ENCODE measurements at places on chromosomes 2 and 18.
A peak's percentile ranks its signal among the peaks of the same experiment; 100 is the strongest.

DNA sequence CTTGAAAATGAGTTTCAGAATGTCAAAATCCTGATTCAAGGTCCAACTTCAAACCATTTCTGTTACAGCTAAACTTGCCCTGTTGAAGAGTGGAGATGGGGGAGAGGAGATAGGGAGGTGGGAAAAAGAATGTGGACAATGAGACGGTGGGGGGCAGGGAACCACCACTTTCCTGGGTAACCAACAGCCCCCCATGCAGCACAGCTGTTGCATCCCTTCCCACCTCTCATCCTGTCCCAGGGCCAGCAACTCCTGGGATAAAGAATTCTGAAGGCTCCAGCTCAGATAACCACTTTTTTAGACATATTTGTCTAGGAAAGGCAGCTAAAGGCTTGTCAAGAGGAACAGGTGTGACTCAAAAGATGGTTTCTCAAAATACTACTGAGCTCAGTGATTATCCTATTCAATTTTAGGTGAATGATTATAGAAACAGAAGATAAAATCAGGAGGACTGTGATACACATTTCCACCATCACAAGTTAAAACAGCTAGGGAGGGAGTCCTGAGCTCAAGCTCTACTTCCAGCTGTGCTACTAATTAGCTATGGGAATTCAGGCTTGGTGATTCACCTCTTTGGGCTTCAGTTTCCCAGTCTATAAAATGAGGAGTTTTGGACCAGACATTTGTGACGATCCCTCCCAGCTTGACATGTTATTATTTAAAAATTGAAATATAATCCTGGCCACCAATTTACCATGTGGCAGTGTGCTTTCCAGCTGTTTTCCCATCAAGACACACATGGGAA, 36.3 kb downstream of the HDHD2 start:
- DNase-seq = peak; percentile 80

GRCh38 chr18:27707201-27707600, 469.7 kb downstream of the CDH2 start:
- no peak for DNase-seq

- no peak for DNase-seq
Observed at GRCh38 chr2:157325786-157326185, at the start of gene ERMN. ERMN (minus strand) TSS chr2:157325824; CDS start chr2:157325642, 182 bp downstream.

GRCh38 chr2:16048466-16048865, 108.1 kb downstream of the MYCN start:
- DNase-seq = no peak

GRCh38 chr2:5695654-5696403, 3.6 kb downstream of the SOX11 start:
- DNase-seq = peak; percentile 74

- no peak for DNase-seq
Observed at GRCh38 chr2:98935777-98936352, at the start of gene CRACDL. CRACDL (minus strand) TSS chr2:98936225; CDS start chr2:98846800, 89,425 bp downstream.

DNA sequence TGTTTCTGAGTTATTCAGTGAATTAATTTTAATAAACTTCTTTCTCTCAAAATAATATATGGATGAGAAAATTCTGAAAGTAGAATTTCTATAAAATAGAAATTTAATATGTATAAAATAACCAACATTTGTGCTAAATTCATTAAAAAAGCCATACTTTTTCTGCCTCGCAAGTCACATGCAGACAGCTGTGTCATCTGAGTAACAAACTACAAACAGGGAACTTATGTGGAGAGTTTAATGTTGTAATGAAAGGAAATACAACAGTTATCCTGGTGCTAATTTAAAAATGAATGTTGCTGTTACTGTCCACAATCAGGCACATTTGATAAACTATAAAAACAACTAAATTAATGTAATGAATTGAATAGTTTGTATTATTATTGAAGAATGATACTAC, 22.2 kb downstream of the RMDN2 start:
- DNase-seq = no peak

DNA sequence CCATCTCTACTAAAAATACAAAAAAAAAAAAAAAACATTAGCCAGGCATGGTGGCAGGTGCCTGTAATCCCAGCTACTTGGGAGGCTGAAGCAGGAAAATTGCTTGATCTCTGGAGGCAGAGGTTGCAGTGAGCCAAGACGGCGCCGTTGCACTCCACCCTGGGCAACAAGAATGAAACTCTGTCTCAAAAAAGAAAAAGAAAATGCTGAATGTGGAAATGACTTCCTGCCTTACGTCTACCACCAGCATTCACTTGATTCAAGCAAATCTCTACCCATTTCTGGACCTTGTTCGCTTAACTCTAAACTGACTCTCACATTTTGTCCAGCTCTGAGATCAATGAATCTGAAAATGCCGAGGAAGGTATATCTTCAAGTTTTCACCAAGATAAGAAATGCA, 825.3 kb downstream of the TRIB2 start:
- no peak for DNase-seq

DNA sequence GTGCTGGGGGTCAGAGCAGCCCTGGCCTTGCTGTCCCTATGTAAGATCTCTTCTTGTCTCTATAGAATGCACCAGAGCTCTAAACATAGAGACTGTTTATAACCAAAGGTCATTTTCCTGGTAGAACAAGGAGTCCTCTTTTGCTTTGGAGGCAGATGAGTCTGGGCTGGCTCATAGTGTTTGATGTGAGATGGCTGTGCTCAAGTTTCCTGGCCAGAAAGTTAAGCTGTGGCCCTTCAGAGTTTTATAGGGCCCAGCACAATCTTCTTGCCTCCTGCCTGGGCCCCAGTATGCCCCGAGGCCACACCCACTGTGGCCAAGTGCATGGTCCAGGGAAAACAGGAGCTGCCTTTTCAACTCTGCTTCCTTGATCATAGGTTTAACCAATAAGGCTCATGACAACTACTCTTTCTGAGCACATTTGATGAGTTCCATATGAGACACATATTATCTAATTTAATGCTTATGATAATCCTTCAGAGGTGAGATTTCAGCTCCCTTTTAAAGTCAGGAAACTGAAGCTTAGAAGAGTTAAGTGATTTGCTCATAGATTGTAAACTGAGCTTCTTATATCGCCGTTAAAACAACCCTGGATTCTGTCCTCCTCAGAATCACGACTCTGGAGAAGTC, 66.3 kb downstream of the MYCN start:
- DNase-seq = no peak

GRCh38 chr2:222613715-222614331, 42.1 kb downstream of the FARSB start:
- peak; percentile 62 for DNase-seq

DNA sequence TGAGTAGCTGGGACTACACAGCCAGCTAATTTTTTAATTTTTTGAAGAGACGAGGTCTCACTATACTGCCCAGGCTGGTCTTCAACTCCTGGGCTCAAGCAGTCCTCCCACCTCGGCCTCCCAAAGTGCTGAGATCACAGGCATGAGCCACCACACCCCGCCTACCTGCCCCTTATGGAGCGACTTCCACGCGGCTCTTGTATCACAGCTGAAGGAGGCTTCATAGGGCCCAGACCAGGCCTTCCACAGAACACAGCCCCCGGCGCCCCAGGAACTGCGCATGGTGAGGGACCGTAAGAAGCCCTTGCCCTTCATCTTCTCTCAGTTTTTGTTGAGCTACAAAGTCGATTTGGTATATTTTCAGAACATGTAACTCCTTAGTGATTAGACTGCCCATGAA, 220.3 kb downstream of the KLHL29 start:
- DNase-seq = no peak

DNA sequence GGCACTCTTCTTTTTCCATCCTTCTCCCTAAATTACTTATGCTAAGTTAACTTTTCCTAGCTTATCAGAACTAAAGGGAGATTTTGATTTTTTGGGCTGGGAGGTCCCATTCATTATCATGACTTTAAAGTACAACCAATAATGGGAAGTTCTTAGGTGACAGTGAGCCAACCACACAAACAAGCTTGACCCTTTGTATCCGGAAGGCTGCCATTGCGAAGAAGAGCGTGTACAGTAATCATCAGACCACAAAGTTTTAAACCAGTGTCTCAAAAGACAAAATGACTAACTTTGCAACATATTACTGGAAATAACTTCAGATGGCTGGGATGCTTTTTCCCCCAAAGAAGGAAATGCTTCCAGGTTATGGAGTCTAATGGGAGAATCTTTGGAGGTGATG, 298.1 kb downstream of the TGIF1 start:
- DNase-seq = no peak

DNA sequence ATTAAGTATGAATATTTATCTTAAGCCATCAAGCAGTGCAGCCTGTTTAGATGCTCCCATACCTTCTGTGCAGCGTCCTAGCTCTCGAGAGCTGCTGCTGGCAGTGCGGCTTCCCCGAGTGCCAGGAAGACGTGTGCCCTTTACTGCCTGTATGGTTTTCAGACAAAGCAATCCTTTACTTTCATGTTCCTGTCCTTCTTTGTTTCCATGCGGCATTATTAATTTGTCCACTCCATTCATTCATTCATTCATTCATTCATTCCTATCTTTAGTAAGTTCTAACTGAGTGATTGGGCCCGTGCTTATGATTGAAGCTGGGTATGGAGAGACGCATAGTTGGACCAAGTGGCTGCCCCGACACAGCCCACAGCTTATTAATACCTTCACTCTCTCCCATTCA, 446.6 kb upstream of the HNRNPA3 start:
- no peak for DNase-seq

DNA sequence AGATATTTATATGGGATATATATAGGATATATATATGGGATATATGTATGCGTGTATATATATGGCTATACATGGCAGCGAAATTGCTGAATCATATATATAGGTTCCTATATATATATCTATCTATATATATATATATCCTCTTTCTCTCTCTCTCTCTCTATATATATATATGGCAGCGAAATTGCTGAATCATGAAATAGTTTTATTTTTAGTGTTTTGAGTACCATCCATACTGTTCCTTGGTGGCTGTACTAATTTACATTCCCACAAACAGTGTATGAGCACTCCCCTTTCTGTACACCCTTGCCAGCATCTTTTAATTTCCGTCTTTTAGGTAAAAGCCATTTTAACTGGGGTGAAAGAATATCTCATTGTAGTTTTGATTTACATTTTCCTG, 397.6 kb upstream of the LINC00305 start:
- DNase-seq = no peak

DNA sequence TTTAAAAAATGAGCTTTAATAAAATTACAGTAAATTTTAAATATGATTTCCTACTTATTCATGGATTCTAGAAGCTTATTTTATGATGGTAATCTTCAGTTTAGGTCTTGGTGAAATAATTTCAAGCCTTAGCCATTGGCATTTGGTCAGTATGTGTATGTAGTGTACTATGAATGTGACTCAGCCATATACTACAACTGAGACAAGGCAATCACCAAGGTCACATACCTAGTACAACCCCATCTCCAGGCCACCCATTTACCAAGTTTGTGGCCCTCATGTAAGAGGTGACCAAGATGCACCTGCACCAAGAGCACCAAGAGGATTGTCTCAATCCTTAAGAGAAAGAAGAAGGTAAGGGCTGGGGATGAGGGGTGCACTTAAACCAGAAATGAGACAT, 54.8 kb upstream of the FRZB start:
- DNase-seq = no peak

- peak; percentile 37 for DNase-seq
Observed at GRCh38 chr2:206004004-206004693, 81.8 kb downstream of the INO80D start.

GRCh38 chr2:39524756-39525635, 87.9 kb upstream of the MAP4K3 start:
- no peak for DNase-seq

- no peak for DNase-seq
Observed at GRCh38 chr2:113925884-113926283, 36.0 kb downstream of the ACTR3 start.
